ENCODE measurements at places on chromosomes 1 and 21.

DNA sequence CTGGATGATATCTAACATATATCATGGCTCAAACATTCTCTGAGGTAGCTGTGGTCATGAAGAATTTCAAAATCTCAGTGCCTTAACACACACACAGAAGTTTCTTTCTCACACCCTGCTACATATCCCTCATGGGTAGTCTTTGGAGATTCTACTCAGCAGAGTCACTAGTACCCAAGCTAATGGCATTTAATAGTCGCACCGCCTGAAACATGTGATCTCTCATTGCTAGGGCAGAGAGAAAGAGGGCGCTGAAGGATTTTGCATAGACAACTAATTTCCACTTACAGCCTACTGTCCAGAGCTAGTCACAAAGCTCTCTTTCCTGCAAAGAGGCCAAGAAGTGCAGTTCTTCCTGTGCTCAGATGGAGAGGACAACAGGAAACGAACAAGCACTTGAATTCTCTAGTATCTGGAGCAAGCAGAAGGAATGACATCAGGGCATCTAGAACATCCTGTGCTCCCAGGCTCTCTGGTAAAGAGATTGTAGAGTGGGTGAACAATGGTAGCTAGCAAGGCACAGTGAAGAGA, 183.4 kb upstream of the PTBP2 start:
- DNase-seq = no peak

DNA sequence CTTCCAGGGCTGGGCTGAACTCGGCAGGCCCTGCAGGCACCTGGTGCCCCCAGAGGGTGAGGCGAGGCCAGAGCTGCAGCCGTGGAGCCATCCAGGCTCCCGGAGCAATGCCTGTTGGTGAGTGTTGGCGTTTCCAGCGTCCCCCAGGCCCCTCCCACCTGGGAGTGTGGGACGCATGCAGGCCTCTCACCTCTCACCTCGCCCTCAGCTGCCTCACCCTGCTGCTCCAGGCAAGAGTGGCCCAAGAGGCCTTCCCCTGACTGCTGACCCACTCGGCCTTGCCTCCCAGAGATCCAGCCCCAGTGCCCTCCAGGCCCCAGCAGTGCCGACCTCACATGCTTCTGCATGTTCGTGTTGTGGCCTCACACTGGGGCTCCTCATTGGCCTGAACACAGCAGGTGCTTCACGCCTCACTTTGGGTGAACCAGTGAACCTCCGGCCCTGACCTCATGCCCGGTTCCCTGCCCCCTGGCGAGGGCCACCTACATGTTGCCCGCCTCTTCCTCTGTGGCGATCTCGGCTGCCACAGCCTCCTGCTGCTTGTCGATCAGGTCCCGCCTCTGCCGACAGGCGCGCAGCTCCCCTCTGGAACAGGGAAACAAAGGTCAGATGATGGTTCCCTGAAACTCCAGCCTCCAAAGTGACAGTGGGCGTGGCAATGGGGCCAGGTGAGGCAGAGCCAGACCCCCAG, 17.0 kb downstream of the CFAP74 start:
- DNase-seq = no peak

DNA sequence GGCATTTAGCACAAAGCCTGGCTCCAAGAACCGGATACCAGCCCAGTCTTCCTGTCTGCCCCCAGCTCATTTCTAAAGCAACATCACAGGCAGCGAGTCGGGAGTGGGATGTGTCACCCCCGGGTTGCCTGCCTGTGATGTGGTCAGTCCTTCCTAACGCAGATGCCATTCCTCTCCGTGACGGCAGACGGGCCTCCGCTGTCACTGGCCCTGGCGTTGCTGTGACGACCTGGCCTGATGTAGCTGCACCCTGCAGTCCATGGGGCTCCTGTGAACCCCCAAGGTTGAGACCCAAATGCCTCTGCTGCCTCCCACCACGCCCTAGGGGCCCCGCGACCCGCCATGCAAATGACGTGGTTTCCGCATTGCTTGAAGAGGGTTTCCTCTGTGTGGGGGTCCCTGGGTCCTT, 12.3 kb downstream of the TNFRSF1B start:
- DNase-seq = no peak

DNA sequence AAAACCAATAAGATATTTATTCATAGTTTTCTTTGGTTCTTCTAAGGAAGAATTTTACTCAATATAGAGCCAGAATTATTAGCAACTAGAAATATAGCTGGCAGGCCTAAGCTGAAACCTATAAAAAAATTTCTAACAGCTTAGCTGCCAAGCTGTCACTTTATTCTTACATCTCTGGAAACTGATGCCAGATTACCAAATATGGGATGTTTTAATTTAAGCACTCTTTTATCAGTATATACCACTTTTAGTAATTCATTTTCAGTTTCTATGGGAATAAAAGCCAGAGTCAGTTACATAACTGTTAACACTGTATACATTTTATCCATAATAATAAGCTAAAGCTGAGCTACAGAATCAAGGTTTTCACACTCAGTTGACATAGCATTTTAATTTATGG, 68.7 kb upstream of the MPC2 start:
- DNase-seq = no peak

DNA sequence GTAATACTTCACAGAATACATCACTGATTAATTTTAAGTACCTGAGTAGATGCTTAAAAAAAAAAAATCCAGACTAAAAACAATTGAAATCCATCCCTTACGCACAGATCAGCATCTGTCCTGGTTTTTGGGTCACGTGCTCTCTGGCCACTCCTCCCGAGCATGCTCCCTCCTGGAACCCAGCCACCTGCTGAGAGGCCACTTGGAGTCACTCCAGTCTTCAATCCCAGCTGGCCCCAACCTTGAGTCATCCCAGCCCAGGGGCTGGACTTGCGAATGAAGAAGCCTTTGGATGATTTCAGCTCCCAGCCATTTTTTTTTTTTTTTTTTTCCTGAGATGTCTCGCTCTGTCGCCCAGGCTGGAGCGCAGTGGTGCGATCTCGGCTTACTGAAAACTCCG, 8.9 kb downstream of the MAP1LC3C start:
- no peak for DNase-seq

- no peak for DNase-seq
Observed at GRCh38 chr1:219279017-219279770, 105.5 kb downstream of the LYPLAL1 start.

DNA sequence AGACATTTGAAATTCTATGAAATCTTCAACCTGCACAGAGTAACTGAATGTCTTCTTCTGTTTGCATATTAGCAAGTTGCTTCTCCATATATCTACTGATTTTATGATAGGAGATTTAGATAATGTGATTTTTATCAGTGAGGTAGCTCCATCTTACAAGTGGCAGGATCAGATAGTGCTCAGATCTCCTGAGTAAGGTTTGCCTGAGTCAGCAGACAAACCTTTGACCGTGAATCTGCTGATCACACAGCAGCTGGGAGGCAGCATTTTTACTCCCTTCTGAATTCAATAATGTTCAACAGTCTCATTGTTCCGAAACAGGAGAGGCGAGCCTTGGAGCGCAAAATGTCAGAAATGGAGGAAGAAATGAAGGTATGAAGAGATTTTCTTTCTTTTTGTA, 141.4 kb downstream of the SYT2 start:
- no peak for DNase-seq

GRCh38 chr1:68178821-68179490, 53.4 kb downstream of the WLS start:
- DNase-seq = no peak

GRCh38 chr1:43648876-43649477, 972 bp upstream of the KDM4A start:
- no peak for DNase-seq

GRCh38 chr1:53276902-53277281, 38.6 kb upstream of the MAGOH start:
- no peak for DNase-seq

DNA sequence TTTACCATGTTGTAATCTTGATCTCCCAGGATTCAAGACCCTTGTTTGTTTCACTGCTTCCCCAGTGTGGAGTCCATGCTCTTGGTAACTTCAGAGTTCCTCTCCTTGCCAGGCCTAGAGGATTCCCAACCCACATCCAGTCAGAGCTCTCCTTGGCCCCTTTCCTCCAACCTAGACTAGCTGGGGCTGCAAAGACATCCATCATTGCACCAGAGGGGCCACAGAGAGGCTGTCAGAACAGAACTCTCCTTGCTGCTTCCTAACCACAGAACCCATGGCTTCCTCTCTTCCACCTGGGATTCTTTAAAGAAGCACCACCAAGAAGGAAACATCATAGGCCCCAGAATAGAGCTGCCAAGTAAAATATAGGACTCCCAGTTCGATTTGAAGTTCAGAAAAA, 81.0 kb downstream of the HMGB4 start:
- DNase-seq = no peak

- no peak for DNase-seq
Observed at GRCh38 chr1:245578308-245578707, 423.5 kb downstream of the KIF26B start.

DNA sequence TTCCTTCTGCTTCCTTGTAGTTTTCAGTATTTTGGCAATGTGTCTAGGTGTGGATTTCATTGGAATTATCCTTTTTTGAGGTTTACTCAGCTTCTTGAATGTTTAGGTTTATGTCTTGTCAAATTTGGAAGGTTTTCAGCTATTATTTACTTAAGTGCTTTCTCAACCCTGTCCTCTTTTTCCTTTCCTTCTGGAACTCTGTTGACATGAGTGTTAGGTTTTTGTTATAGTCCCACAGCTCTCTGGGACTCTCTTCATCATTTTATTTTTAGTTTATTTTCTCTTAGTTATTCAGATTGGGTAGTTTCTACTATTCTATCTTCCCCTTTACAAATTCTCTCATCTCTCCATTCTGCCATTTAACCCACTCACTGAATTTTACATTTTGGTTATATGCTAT, 63.1 kb upstream of the GPR88 start:
- no peak for DNase-seq

- no peak for DNase-seq
Observed at GRCh38 chr1:67053535-67053784, 488 bp downstream of the SLC35D1 start.

DNA sequence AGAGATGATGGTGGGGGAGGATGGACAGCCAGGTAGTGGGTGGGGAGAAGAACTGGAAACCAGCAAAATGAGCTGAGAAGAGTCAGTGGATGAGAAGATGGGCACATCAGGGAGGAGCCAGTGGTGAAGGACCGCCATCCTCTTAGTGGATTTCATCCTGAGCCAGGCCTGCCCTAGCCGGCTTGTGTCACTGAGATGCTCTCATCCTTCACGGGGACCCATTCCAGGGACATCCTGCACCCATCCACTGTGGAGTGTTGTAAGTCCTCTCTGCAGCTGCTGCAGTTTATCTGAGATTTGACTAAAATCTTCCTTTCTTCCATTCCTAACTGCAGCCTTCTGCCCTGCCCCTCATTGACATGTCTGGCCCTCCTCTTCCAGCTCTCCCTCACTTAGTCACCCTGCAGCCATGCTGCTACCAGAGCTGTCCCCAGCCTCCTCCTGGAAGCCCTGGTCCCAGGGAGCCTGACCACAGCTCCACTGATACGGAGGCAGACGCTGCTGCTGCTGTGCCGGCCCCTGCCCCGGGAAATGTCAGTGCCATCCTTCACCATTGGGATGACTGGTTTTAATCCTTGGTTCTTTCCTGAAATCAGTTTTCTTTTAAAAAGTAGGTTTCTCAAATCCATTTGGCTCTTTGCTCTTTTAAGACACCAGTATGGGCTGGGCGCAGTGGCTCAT, 33.2 kb downstream of the STUM start:
- no peak for DNase-seq

GRCh38 chr1:68442822-68443556, 6.8 kb downstream of the RPE65 start:
- no peak for DNase-seq

GRCh38 chr1:96845464-96845863, 123.9 kb downstream of the PTBP2 start:
- DNase-seq = no peak

DNA sequence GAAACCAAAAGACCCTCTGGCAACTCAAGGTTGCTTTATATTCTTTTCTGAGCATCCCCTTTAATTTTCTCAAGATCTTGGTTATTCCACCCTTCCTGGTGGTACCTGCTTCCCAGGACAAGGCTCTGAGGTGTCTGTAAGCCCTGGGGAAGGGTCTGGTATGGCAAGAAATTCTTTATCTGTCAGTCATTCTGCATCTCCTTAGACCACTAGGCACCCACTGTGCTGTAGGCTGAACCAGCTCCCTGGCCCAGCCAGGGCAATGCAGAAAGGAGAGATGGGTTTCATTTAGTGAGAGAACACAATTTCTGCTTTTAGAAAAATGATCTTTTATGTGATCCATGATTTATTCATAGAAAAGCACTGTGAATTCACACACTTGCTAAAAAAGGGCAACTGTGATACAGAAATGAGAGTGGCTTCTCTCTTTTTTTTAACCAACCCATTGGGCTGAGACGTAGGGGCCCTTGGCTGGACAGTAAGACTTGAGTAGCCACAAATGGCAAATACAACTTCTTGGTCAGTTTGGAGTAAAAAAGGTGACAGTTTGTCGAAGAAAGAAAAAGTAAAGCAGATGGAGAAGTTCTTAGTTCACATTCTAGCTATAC, 4.1 kb downstream of the UROD start:
- DNase-seq = no peak

DNA sequence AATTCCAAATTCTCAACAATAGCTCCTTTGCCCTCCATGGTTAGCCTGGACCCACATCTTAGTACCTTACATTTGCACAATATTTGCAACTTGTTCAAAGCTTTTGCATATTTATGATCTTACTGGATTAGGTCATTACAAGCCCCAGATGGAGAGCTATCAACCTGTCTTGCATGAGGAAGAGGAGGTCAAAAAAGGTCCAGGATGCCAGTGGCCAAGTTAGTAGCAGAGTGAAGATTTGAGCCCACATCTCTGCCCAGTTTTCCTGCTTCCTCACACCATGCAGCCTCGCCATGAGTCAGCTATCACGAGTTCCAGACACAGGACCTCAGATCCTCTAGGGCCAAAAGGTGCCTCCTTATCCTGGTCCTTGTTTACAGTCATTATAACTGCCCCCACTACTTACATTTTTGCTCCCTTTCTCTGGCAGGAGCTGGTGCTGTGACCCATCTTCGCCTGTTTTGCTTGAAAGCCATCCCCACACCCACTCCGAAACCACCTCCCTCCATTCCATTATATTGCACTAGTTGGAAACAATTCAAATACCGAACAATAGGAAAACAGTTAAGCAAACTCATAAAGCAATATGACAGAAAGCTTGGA, 5.0 kb upstream of the AHCYL1 start:
- no peak for DNase-seq

- DNase-seq = no peak
Observed at GRCh38 chr1:112790920-112791722, 76.0 kb upstream of the PPM1J start.

DNA sequence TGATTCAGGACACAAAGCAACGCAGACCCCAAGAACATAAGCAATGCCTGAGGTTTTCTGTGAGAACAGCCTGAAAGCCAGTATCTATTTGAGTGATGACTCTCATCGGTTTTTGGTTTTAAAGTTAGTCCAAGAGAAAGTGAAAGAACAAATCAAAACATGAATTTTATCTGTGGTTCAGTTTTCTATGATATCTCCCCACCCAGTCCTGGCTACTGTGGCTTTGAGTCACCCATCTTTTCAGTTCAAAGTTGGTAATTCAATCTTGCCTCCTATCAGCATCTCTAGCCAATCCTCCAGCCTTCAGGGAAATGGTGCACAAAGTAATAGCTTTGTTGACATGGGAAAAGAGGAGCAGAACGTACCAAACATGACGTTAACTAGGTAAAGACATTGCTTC, 40.5 kb upstream of the KRTAP19-8 start:
- DNase-seq = no peak

DNA sequence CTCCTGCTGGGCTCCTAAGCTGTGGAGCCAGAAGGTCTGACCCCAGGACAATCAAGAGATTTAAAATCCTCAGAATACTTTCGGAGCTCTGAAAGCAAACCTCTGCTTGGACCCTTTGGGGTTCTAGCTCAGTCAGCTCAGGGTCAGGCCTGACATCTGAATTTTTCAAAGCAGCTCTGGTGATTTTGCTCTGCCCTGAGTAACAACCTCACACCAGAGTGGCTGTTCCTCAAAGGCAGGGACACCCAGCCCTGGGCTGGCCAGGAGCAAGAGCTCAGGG, 11.9 kb downstream of the SLC1A7 start:
- no peak for DNase-seq

All from left kidney (tissue), 8 donors.